GM12891 (cell line): ENCODE measurements at places on chromosomes 7 and 10.

DNA sequence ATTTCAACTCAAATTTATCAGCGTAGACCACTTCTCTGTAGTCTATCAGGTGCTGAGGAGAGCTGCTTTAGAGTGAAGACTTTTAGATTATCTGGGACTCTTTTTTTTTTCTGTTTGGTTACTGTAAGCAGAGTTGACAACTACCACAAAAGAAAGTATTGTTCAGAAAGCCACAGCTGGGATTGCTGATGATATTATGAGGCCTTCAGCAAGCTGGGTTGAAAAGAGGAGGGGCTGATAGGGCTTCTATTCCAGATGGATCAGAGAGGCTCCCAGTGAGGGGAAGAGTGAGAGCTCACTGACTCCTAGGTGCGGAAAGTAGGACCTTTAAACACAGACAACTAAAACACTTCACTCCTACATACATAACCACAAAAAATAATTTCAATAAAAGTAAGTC, 188.5 kb upstream of the FERD3L start:
- DNase-seq = no peak

- no peak for DNase-seq
These were observed 29.0 kb upstream of the EBLN1 start for GRCh38 chr10:22246680-22247391.

- DNase-seq = no peak
These were observed 309.2 kb downstream of the GFRA1 start for GRCh38 chr10:115963848-115964247.

DNA sequence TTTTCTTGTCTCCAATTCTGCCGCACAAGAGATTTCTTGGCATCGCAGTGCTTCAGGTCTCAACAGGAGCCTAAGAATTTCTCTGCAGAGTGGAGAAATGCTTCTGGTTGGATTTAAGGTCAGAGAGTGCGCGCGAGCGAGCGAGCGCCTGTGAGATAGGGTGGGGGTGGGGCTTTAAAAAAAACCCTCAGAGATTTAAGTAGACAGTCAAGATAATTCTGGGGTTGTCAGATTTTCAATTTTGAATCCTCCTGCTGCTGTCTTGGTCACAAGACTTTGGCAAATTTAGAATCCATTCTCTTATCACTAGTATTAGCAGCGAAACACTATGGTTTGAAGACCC, 49.7 kb downstream of the CPEB3 start:
- no peak for DNase-seq

GRCh38 chr10:37760817-37761216, 96.6 kb downstream of the ZNF248 start:
- no peak for DNase-seq
